ENCODE measurements at places on chromosomes 12 and 14.

DNA sequence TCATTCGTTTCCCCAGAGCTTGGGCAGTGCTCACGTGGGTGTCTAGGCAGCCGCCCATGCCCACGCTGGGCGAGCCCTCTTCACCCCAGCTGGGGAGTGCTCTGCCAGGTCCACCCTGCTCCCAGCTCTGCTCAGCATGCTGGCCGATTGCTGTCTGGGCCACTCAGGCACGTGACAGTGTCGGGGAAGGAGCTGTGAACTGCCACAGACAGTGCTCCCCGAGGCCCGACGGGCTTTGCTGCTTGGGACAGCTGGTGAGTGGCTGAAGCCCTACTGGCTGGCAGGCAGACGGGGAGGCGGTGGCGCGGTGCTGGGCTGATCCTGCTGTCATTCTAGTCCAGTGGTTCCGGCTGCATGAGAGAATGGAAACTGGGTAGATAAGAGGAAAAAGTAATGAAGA is 15.8 kb downstream of the NOC4L start:
- DNase-seq: no peak

- DNase-seq: no peak
Observed at GRCh38 chr14:77051116-77051515, 22.6 kb upstream of the IRF2BPL start.

DNA sequence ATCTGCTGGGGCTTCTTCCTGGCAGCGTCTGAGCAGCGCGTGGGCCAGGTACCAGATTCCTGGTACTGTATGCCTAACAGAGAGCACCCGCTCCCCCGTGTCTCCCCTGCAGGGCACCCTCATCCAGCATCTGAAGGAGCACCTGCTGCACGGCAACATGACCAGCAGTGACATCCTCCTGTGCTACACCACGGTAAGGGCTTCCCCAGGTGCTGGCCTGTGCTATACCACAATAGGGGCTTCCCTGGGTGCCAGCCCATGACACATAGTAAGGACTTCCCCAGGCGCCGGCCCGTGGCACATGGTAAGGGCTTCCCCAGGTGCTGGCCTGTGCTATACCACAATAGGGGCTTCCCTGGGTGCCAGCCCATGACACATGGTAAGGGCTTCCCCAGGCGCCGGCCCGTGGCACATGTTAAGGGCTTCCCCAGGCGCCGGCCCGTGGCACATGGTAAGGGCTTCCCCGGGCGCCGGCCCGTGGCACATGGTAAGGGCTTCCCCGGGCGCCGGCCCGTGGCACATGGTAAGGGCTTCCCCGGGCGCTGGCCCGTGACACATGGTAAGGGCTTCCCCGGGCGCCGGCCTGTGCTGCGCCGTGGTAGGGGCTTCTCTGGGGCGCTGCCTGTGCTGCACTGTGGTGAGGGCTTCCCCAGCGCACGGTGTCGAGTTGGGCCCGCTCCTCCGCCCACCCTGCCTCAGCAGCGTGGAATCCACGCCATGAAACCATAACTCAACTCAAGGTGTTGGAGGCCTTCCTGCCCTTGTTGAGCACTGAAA is 49.3 kb downstream of the AACS start:
- DNase-seq: no peak

DNA sequence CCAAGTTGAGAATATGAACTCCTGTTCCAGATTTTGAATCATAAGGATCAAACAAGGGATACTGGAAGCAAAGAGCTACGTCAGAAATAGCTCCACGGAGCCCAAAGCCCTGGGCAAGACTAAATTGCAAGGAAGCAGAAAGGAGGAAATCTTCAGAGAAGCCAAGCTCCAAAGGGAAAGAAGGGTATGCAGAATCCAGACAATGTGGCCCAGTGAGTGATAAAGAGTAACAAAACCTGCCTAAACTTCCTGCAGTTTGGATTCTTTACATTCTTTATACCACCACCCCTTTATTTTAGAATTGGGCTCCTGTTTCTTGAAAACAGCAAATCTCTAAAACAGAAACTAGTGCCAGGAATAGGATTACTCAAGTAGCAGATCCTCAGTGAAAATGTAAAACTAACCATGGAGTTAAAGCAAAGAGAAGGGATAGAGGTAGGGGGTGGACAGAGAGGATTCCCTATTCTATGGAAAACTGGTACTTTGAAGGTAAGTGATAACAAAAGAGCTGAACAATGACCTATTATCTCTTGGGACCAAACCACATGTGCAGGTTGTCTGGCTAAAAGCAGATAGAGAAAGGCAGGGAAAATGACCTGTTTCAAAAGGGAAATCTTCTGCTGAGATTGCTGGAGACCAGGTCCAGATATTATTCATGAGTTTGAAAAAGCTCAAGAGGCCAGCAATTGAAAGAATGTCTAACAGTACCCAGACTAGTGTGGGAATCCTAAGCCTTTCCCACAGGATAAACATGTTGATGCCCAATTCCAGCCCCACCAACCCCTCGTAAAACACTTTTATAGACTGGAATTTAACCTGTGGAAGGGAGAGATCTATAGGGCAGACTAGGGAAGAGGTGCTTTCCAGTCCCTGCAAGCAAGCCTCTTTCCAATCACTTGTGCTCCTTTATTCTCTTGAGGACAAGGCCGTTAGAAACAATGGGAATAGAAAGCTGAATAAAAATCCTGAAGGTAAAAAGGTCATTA is 24.5 kb downstream of the MBIP start:
- no peak for DNase-seq

- DNase-seq: no peak
Observed at GRCh38 chr12:47950856-47951468, 12.4 kb upstream of the TMEM106C start.

DNA sequence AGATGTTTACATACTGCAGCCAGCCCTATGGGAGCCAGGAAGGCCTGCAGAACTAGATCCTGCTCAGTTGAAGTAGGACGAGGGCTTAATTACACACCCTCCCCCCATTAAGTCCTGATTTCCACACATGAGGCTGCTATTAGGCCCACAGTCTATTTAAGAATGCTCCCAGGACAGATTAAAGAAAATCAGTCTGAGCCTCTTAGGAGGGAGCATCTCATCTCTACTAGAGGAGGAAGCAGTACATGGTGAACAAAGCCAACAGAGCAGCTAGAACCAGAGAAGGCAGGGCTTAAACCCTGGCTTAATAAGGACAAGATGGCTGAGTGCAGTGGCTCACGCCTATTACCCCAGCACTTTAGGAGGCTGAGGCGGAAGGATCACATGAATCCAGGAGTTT is 55.8 kb upstream of the ARHGAP5 start:
- DNase-seq: no peak

DNA sequence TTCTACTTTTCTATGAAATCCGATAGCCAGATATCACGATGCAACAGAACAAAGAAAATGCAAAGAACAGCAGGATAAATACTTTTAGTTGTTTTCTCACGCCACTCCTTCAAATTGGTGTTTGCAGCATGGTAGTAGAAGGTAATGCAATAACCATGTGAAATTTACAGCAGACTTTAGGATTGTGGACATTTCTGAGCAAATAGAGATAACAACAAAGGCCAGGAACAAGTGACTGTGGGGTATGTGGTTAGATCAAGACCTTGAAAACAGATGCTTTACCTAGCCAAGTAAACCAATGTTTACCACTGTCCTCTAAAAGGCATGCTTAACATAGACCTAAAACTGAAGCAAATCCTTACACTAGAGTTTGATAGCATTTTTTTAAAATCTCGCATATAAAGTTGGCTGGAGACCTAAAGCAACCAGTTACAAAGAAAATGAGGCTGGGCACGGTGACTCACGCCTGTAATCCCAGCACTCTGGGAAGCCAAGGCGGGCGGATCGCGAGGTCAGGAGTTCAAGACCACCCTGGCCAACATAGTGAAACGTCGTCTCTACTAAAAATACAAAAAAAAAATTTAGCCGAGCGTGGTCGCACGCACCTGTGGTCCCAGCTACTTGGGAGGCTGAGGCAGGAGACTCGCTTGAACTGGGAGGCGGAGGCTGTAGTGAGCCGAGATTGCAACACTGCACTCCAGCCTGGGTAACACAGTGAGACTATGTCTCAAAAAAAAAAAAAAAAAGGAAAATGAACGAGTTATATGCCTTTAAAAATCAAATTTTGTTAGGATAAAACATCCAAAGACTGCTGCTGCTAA is 123.2 kb upstream of the FOXN3 start:
- DNase-seq: no peak

- DNase-seq: no peak
Observed at GRCh38 chr12:58925111-58925611, 4.9 kb upstream of the LRIG3 start.

DNA sequence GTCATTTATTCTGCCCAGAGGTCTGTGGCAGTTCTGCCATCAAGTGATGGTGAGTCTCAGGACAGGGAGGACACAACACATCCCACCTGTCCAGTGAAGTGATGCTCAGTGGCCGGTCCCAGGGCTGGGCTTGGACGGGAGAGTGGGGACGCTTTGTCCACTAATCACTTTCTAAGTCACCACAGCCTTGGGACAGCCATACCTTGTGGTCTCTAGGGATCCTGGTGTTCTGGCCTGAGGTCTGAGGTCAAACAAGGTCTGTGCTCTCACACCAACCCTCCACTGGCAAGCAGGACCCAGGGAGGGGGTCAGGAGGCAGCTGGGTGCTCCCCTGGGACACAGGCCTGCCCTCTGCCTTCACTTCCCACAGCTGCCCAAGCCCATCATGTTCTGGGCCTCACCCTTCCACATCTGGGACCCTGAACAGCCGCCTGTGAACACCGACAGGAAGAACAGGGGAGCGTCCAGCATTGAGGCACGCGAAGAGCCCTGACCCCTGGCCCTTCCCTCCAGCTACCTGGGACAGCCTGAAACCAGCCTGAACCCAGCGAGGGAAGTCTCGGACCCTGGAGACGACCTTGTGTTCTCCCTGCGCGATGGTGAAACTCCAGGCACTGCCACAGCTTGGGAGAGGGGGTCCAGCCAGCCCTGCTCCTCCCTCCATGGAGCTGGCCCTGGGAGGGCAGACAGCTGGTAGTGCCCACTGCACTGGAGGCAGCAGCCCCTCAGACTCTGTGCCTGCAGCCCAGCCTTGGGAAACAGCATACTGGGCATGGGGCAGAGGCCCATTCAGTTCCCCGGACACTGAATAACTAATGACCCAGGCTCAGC is 19.7 kb upstream of the GPR132 start:
- DNase-seq: no peak

- peak; percentile 75 for DNase-seq
Observed at GRCh38 chr14:75126679-75127473, at the start of gene NEK9. NEK9 (minus strand) TSS chr14:75127048; CDS start chr14:75126921, 127 bp downstream.

DNA sequence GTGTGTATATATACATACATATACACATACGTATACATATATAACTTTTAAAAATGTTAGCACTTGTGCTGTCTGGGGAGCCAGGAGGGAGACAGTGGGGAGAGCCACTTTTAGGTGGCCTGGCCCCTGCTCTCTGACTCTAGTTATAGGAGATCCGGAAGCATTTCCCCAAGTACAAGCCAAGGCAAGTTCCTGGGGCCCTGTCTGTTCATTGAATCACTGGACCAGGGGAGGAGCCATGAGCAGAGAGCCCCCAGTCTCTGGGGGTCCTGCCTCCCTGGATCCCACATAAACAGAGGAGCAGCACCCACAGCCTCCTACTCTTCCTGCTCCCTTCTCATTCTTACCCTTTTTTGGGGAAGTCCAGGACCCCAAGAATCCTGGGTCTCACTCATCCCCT is 45.4 kb upstream of the TMED10 start:
- DNase-seq: no peak

- no peak for DNase-seq
Observed at GRCh38 chr12:131209082-131210070, 255.7 kb downstream of the ADGRD1 start.

DNA sequence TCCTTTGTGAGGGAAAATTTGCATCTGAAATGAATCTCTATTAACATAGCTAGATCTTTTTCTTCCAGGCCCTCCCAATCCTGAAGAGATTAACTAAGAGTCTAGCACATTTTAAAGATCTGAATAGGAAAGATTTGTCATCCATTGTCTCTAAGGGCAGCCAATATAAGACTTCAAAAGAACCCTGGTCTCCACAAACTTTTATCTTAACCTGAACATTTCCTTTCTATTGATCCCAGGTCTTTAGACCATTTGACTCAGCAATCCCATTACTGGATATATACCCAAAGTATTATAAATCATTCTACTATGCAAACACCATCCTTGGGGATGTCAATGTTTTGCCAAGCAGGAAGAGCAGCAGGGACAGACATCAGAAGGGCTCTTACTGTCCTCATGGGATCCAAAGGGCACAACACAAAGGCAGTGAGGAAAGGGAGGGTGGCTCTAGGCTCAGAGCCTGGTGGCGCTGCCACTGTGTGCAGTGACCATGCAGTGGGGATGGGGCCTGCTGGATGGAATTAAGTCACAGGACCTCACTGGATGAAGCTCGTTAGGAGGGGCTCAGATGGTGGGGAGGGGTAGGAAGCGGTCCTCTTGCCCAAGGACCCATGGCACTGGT is 12.7 kb upstream of the BDKRB2 start:
- no peak for DNase-seq

GRCh38 chr12:114229150-114229549 is 176.8 kb downstream of the TBX5 start:
- DNase-seq: no peak

- no peak for DNase-seq
Observed at GRCh38 chr12:52659951-52660350, 7.9 kb upstream of the KRT2 start.

DNA sequence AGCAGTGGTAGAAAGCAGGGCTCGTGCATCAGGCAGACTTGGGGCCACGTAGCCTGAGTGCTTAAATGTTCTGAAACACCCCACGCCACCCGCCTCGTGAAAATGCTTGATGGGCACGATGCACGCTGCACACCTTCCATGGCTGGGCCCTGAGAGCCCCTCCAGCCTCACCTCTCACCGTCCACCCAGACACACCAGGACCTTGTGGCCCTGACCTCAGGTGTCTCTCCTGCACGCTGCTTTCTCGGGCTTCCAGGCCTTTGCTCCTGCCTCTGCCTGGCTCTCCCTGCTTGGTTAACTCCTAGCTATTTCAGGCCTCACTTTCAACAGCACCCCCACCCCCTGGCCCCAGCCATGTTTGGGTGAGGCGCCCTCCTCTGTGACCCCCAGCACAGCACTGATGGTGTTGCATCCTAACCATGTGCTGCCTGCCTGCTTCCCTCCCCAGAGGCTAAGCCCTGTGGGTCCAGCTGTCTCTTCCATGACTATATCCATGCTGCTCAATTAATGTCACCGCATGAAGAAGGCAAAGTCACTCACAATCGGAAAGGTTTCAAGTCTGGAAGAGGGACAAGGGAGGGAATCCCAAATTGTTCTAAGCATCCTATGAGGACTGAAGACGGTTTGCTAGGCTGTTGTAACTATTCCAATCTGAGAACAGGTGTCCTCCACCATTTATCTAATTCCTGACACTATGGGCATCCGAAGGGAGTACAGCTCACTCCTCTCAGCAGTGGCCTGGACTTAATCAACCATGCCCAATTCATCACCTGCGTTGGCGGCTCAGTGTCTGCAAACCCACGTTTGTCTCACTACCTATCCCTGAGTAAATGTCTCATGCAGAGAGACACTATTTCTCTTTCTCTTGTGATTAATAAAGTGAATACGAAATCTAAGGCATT is 82.2 kb downstream of the CCDC88C start:
- no peak for DNase-seq

DNA sequence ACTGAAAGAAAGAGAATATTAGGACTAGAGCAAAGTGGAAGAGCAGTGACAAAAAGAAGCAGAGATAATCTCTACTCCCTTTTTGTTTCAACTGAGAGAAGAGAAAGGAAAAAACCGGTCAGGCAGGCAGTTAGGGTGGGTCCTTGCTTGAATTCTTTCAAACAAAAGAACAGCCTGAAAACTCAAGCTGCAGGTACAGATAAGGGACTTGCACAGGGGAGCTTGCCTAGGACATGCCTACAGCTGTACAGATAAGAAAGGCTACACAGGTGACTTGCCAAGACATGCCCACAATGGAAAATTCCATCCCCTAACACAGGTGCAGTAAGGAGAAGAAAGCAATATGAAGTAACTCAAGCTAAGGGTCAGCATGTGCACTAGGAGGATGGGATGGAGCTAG is 532.2 kb upstream of the MIS18BP1 start:
- no peak for DNase-seq

GRCh38 chr14:93286212-93286890 is 46.5 kb downstream of the BTBD7 start:
- no peak for DNase-seq

Data from Kasumi-1 (cell line).